Caco-2 (cell line): ENCODE measurements at places on chromosomes 7 and 10. TPM values are rescaled to one million over a fixed set of nuclear protein-coding genes. Genes with fewer than 3 reads are reported as not detected.

SLC16A12 gene
- not detected in 2 replicates for total RNA-seq

DNA sequence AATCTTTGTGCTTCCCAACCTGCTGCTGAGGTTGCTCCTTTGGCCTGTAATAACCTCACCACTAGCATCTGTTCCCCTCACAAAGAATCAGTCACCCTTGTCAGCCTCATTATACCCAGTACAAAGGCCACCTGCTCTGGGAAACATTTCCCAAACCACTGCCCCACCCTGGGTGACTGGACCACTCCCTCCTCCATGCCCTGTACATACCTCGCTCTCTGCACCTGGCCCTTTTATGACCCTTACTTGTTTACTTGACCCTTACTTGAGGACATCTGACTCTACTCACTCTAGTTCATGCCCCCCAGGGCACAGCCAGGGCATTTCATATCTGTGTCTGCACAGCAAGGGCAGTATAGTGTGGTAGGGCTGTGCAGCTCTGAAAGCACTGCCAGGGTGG is 21.4 kb upstream of the AOC1 start:
- peak; percentile 92 for DNase-seq

DNA sequence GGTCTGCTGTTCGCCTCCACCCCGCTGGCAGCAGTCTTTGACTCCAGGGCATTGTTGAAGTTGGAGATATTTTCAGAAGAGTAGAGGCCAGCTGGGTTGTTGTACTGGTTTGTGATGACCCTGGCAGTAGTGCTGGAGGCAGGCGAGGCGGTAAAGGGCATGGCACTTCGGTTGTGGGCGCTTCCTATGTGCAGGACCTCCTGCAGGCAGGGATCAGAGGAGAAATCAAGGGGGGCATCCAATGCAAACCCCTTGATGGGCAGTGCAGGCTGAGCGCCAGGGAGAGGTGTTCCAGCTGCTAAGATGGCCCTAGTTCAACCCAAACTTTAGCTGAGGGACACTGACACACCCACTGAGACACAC is 27.0 kb downstream of the PDLIM1 start:
- no peak for DNase-seq

DNA sequence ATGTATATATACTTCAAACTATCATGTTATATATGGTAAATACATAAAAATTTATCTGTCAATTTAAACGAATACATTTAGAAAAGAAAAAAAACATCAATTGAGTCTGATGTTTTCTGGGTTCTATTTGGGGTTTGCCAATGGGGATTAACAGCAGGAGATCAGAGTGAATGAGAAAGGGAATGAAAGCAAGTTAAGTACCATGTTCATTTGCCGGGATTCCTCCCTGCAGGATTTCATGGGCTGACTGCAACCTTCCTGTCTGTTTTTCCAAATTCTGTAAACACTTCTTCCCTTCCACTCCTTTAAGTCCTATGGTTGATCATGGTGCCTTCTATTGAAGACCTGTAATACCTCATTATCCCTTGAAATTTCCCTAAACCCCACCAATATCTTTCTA is 33.9 kb upstream of the SEMA3A start:
- DNase-seq, result no peak

GRCh38 chr7:151689196-151689971 is 169.7 kb upstream of the RHEB start:
- DNase-seq, result no peak

DNA sequence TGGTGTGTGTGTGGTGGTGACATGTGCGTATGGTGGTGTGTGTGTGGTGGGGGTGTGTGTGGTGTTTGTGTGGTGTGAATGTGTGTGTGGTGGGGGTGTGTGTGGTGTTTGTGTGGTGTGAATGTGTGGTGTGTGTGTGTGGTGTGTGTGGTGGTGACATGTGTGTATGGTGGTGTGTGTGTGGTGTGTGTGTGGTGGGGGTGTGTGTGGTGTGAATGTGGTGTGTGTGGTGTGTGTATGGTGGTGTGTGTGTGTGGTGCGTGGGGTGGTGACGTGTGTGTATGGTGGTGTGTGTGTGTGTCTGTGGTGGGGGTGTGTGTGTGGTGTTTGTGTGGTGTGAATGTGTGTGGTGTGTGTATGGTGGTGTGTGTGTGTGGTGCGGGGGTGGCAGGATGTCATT is 453.1 kb downstream of the DNAJB6 start:
- DNase-seq, result no peak

GRCh38 chr10:116470768-116471415 is 43.2 kb downstream of the PNLIPRP3 start:
- peak; percentile 47 for DNase-seq

GRCh38 chr7:48660306-48660870 is 264.0 kb upstream of the CDC14C start:
- no peak for DNase-seq

GRCh38 chr10:127863231-127863825 is 29.4 kb downstream of the CLRN3 start:
- no peak for DNase-seq
